ENCODE measurements at places on chromosomes 4 and X.

GRCh38 chrX:43556207-43556606 is 99.9 kb upstream of the MAOA start:
- no peak for DNase-seq

DNA sequence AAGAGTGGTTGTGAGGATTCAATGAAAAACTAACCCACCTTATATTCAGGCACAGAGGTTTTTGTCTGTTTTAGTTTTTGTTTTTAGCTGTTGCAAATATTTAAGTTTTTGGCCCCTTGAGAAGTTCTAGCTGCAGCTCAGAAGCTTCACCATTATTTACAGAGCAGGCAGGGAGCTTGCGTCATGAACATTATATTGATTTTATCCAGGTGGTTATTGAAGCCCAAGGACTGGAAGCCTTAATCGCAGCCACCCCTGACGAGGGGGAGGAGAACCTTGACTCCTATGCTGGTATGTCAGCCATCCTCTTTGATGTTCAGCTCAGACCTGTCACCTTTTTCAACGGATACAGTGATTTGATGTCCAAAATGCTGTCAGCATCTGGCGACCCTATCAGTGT is 38.1 kb downstream of the MTTP start:
- no peak for DNase-seq

DNA sequence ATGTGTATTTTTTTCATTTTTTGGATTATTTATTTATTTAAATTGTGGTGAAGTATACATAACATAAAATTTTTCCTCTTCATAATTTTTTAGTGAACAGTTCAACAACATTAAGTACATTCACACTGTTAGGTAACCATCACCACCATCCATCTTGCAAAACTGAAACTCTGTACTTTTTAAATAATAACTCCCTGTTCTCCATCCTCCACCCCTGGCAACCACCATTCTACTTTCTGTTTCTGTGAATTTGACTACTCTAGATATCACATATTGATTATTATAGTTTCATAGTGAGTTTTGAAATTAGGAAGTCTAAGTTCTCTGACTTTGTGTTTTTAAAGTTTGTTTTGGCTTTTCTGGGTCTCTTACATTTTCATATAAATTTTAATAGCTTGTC is 89.3 kb upstream of the STX18 start:
- no peak for DNase-seq

GRCh38 chrX:327660-328126 is 9.1 kb upstream of the GTPBP6 start:
- no peak for DNase-seq

- DNase-seq, result peak; percentile 1
Observed at GRCh38 chrX:68942104-68942503, 113.3 kb downstream of the EFNB1 start.

DNA sequence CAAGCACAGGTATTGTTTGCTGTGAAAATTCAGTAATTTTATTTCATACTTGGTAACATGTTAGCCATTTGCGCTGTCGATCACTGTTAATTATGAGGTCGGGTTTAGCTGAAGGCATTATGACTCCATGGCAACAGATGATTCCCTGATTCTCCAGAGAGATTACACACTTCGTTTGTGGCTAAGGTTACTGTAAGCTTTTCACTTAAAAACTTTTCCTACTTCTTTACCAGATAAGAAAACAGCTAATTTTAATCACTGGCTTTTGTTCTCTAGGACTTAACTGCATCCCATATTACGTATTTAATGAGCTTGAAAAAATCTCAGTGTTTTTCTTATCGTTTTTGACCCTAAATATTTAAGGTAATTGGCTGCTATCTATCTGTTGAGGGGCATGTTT is 2.1 kb downstream of the GSTCD start:
- DNase-seq, result no peak

- peak; percentile 46 for DNase-seq
Observed at GRCh38 chrX:135707880-135708279, 5.6 kb upstream of the CT45A1 start.

GRCh38 chr4:164056426-164057142 is 562.1 kb downstream of the TMA16 start:
- no peak for DNase-seq

- DNase-seq, result no peak
Observed at GRCh38 chr4:81635739-81636138, 164.0 kb upstream of the RASGEF1B start.

DNA sequence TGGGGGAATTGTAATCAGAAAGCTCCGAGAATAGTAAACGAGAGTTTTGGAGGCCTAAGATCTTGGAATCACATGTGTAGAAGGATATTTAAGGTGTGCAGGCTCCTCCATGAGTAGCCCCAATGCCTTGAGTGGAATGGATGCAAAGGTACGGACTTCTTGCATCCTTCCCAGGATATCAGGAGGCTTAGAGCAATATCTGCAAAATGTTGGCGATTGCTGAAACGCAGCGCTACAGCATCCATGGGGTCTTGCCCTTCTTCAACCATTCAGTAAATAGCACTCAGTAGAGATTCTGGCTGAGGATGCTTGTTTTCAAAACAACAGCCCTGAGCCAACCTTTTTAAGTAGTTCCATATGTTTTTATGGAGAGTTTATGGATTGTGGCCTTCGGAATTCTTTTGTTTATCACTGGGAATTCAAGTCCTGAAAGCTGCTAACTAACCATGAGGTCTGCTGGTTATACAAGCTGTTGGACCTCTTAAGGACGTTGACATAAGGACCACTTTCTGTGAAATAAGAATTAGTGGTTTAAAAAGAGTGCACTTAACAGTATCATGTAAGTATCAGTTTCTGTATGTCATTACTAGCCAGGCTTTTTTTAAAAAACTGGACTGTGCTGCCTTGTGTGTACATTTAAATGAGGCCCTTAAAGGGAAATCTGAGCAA is 228.8 kb upstream of the PGRMC2 start:
- DNase-seq, result no peak

DNA sequence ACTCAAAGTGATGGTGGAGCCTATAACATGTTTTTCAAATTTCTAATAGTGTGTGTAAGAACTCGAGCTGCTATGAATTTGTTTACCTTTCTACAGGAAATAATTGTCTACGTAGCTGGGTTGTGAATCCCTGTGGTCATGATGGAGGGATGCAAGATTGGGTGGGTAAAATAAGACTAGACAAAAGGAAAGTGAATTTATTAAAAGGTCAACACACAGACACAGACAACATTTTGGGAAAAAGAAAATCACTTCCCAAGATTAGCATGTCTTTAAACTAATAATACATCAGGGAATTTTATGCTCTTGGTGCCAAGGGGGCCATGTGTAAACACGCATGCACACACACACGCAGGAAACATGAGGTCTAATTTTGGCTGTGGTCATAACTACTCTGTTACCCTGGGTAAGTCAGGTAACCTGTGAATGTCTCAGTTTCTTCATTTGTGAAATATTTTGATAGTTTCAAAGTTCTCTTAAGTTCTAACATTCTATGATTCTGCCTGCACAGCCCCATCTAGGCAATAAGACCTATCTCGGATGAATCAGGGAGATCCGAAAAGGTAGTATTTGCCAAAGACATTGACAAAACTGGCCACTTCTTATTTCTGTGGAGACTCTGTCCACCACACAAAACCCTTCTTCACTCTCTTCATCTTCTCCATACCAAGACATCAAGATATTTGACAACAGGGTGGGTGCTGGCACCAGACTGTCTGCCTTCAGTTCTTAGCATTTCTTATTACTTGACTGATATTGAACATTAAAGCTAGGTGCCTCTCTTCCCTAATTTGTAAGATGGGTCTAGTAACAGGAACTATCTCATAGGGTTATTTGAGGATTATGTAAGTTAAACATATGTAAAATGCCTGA is 1.6 kb upstream of the UNC5C start:
- no peak for DNase-seq

- no peak for DNase-seq
Observed at GRCh38 chr4:19403786-19404370, 847.8 kb upstream of the SLIT2 start.

GRCh38 chr4:3827616-3828492 is 61.7 kb downstream of the ADRA2C start:
- no peak for DNase-seq

DNA sequence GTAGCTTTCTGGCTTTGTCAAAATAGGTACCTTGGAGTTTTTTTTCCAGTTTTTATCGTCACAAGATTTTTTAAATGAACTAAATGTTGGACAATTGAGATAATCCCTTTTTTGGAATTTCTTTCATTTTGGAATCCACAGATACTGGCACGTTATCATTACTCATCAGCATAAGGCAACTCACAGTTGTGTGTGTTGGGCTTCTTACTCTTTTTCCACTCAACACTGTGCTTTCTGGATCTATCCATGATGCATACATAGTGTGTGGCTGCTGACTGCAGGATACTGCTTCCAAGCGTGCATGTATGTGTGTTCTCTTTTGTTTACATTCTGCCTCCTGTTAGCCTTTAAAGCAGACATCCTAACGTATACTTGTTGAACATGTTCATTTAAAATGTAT is 113.5 kb upstream of the FAM9A start:
- DNase-seq, result no peak

- DNase-seq, result no peak
Observed at GRCh38 chrX:66150163-66150562, 13.9 kb upstream of the HEPH start.

DNA sequence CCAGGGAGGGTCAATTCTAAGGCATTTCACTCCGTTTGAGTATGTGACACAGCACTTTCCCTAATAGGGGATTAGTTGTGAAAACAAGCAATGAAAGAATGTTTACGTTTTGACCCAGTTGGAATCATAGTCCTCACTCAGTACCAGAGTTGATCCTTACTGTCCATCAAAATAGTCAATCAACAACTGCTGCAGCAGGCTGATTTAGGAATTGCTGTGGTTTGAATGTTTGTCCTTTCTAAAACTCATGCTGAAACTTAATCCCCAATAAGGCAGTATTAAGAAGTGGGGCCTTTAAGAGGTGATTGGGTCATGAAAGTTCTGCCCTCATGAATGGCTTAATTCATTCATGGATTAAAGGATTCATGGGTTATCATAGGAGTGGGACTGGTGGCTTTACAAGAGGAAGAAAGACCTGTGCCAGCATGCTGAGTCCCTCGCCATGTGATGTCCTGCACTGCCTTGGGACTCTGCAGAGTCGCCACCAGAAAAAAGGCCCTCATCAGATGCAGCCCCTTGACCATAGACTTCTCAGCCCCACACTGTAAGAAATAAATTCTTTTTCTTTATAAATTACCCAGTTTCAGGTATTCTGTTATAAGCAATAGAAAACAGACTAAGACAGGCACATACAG is 3.1 kb upstream of the FBXL5 start:
- no peak for DNase-seq

- no peak for DNase-seq
Observed at GRCh38 chr4:77453911-77454310, 151.7 kb upstream of the CXCL13 start.

- DNase-seq, result no peak
Observed at GRCh38 chr4:150265806-150266205, 187.6 kb downstream of the DCLK2 start.

DNA sequence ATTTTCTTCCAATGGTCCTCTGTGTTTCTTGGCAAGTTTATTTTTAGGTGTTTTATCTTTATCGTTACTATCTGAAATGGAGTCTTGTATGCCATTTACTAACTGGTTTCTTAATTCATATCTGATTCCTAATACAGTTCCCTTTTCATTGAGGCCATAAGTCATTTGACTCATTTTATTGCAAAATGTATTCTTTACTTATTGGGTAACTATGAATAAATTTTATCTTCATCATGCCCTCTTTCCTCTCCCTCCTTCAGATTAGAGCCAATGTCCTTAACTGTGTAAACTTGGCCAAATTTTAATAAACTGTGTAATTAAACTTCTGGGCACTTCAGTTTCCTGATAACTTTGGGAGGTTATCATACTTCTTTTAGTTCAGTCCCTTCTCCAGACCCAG is 19.3 kb upstream of the MSMO1 start:
- no peak for DNase-seq

- DNase-seq, result no peak
Observed at GRCh38 chr4:173403051-173403450, 4.1 kb upstream of the SCRG1 start.
